Osteoblast (primary cell): ENCODE measurements at places on chromosomes 3 and 15. TPM values are rescaled to one million over a fixed set of nuclear protein-coding genes. Genes with fewer than 3 reads are reported as not detected.

The TM4SF1 gene
- total RNA-seq, result 209 and 210 TPM in 2 replicates

The TRPM1 gene
- total RNA-seq, result under 0.01 TPM in 1 of 2 replicates, not detected in the other

GRCh38 chr3:60657972-60658371 lies 593.3 kb downstream of the FHIT start:
- no peak for DNase-seq
- no peak overlapping the region for H3K27ac ChIP-seq
- no peaks in the 10 kb centered on the region for H3K27me3 ChIP-seq

DNA sequence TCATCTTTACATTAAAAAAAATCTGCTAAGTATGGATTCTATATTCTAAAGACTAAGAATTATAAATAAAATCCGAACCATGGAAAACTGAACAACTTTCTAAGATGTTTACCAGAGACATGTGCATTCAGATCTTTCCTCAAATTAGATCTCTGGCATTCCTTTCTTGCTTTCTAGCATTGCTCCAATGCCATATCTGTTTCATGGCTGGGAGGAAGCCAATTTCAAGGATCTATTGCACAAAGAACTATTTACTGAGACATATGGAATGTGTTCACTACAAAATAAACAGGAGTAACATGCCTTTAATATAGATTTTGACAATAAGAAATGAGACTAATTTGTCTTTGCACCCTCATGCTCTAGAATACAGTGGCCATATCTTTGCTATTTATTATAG lies 45.1 kb upstream of the NANOGP8 start:
- no peaks in the 10 kb centered on the region for H3K36me3 ChIP-seq
- H3K27me3 ChIP-seq, result no peaks in the 10 kb centered on the region
- no peaks in the 10 kb centered on the region for H3K4me1 ChIP-seq
- DNase-seq, result no peak

GRCh38 chr15:80978685-80979329 lies 10.8 kb downstream of the MESD start:
- peaks cover 36% of the 10 kb centered on the region for H3K36me3 ChIP-seq
- H3K4me3 ChIP-seq, result no peak overlapping the region
- no peak overlapping the region for H3K27ac ChIP-seq
- H3K4me1 ChIP-seq, result peaks cover 3% of the 10 kb centered on the region

- H3K36me3 ChIP-seq, result no peaks in the 10 kb centered on the region
- H3K27ac ChIP-seq, result no peak overlapping the region
- no peak for DNase-seq
- peaks cover 35% of the 10 kb centered on the region for H3K4me1 ChIP-seq
- peaks cover 2% of the 10 kb centered on the region for H3K27me3 ChIP-seq
Observed at GRCh38 chr3:187212705-187213104, 15.4 kb downstream of the RTP1 start.

DNA sequence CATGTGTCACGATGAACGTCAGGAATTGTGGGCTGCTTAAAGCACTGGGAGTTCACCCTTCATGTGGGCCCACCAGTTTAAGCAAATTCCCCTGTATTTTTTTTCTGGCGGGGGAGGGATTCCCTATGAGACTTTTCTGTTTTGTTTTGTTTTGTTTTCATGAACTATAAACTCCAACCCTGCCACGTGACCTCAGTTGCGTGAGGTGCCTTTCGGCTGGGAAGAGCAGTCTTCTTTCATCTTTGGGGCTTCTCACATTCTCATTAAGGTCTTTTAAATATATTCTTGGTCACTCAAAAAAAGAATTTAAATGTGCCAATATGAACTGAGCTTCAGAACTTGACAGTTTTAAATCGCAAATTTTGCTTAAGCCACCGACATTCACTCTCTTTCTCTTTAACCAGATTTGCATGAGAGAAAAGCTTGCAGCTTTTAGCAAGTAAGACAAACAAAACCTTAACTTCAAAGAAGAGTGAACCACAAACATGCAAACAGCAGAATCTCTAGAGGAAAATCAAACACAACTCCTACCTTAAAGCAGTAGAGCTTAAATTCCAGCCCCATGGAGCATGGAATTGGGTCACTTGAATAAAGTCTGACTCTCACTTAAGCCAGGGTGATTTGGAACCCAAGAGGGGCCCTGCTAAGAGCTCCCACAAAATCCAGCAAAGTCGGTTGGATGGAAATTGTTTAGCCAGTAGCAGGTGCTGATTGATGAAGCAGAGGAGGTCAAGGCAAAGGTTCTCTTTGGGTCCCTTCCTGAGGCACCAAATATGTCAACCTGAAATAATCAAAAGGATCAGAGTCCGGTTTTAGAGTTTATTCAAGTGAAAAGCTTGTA lies 699.8 kb upstream of the GBE1 start:
- H3K4me3 ChIP-seq, result no peak overlapping the region
- no peaks in the 10 kb centered on the region for H3K36me3 ChIP-seq
- no peaks in the 10 kb centered on the region for H3K4me1 ChIP-seq
- H3K27me3 ChIP-seq, result no peaks in the 10 kb centered on the region

GRCh38 chr3:101962055-101962454 lies 112.7 kb downstream of the NFKBIZ start:
- DNase-seq, result no peak
- H3K4me1 ChIP-seq, result peaks cover 16% of the 10 kb centered on the region
- H3K4me3 ChIP-seq, result no peak overlapping the region
- no peaks in the 10 kb centered on the region for H3K27me3 ChIP-seq

DNA sequence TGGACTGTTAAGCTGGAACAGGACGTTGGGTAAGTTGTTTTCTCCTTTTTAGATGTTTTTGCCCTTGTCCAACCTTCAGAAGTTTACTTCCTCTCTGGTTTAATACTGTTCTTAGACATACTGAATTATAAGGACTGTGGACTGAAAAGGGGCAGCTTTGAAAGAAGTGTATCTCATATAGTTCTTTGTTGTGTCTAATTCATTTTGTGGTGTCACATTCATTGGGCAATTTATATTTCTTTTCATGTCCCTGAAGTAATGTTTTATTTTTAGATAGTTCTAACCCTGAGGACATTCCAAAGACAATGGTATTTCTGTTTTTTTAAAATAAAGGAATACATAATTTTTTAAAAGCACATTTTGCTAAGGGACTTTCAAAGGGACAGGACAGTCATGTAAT lies 45.2 kb downstream of the TMEM108 start:
- no peaks in the 10 kb centered on the region for H3K27me3 ChIP-seq
- H3K4me3 ChIP-seq, result no peak overlapping the region
- H3K27ac ChIP-seq, result no peak overlapping the region
- H3K36me3 ChIP-seq, result no peaks in the 10 kb centered on the region
- no peak for DNase-seq

DNA sequence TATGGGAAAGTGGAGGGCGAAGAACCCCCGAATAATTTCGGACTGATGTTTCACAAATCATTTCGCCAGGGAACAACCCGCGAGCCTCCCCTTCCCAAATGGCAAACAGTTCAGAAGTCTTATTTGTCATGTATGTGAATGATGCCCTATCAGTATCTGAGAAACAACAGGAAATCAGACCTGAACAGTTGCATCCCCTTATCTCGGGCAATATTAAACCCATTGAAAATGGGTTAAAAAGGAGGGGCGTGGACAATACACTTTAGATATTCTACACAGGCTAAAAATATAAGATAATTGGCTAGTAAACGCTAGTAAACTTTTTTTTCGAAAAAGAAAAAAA lies 1003.3 kb upstream of the NR2F2 start:
- no peaks in the 10 kb centered on the region for H3K4me1 ChIP-seq
- H3K36me3 ChIP-seq, result no peaks in the 10 kb centered on the region
- H3K27ac ChIP-seq, result no peak overlapping the region
- no peaks in the 10 kb centered on the region for H3K27me3 ChIP-seq
- peak overlapping the region; percentile 52 for H3K4me3 ChIP-seq

DNA sequence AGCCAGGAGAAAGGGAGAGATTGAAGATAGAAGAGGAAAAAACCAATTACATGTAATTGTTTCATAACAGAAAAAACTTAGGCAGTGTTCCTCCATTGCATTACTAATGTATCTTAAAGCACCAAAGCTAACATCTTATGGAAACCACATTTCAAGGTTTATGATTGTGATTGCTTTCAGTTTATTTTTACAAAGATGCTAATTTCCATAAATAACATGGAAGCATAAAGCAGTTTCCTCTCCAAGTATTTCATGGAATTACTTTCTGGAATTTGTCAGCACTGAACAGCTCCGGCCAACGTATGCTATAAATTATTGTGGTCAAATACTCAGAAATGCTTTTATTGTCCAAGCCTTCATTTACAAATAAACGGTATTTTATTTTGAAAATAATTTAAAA lies 11.6 kb downstream of the ADAMTSL3 start:
- no peak overlapping the region for H3K4me3 ChIP-seq
- H3K36me3 ChIP-seq, result no peaks in the 10 kb centered on the region
- no peak for DNase-seq
- no peaks in the 10 kb centered on the region for H3K4me1 ChIP-seq

- H3K27ac ChIP-seq, result no peak overlapping the region
- H3K4me1 ChIP-seq, result no peaks in the 10 kb centered on the region
- no peaks in the 10 kb centered on the region for H3K36me3 ChIP-seq
Observed at GRCh38 chr15:42694398-42694797, 42.5 kb downstream of the CDAN1 start.

- H3K4me3 ChIP-seq, result no peak overlapping the region
- no peaks in the 10 kb centered on the region for H3K27me3 ChIP-seq
- DNase-seq, result no peak
- H3K27ac ChIP-seq, result no peak overlapping the region
Observed at GRCh38 chr3:61132062-61132461, 119.2 kb downstream of the FHIT start.

GRCh38 chr15:49135911-49136310 lies 19.5 kb downstream of the COPS2 start:
- peaks cover 64% of the 10 kb centered on the region for H3K36me3 ChIP-seq
- DNase-seq, result peak; percentile 52
- H3K27me3 ChIP-seq, result no peaks in the 10 kb centered on the region
- H3K4me1 ChIP-seq, result peaks cover 46% of the 10 kb centered on the region

- no peaks in the 10 kb centered on the region for H3K27me3 ChIP-seq
- no peaks in the 10 kb centered on the region for H3K36me3 ChIP-seq
- H3K4me1 ChIP-seq, result no peaks in the 10 kb centered on the region
- DNase-seq, result no peak
Observed at GRCh38 chr3:60158035-60158434, 1093.2 kb downstream of the FHIT start.
